ENCODE measurements at places on chromosomes 5 and 9. TPM values are rescaled to one million over a fixed set of nuclear protein-coding genes. Genes with fewer than 3 reads are reported as not detected.

The NUTM2G gene
- not detected for total RNA-seq

The TMOD1 gene
- 1.6 TPM for total RNA-seq

- no peak overlapping the region for H3K4me3 ChIP-seq
- H3K27ac ChIP-seq = no peak overlapping the region
- no peak for DNase-seq
Measured at GRCh38 chr5:15168358-15168757, 296.8 kb upstream of the ANKH start.

DNA sequence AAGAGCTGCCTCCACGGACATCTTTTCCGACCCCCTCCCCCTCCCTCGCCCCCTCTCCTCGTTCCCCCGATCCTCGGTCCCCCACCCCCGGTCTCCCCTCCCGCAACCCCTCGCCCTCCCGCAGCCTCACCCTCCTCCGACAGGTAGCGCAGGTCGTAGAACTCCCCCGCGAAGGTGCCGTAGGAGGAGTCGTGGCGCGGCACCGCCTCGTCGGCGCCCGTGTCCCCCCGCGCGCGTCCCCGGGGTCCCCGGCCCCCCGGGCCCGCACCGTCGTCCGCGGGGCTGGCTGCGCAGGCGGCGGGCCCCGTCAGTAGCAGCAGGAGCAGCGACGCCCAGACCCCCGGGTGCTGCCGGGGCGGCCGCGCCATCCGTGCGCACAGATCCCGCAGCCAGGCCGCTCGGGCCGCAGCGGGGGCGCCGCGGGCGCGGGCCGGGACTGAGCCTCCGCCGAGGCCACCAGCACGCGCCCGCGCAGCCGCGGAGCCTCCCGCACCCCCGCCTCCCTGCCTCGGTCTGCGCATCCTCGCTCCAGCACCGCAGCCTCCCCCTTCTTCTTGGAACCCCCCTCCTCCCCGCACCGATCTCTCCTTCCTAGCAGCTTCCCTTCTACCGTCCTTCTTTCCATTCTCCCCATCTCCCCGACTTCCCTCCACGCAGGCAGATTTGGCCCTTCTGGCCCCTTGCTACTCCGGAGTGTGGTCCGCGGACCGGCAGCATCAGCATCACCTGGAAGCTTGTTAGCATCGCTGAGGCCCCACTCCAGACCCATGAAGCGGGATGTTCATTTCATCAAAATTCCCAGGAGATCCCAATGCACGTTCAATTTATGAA lies at the start of gene FRRS1L:
TSS of gene FRRS1L (minus strand) at position 479 of the 831 bp plus-strand sequence. CDS start at position 368, 111 bp downstream.
- peaks cover 4% of the 10 kb centered on the region for H3K36me3 ChIP-seq
- no peak within 1 kb of the TSS for H3K27ac ChIP-seq
- no peak within 1 kb of the TSS for H3K4me3 ChIP-seq
- H3K4me1 ChIP-seq = peaks cover 7% of the 10 kb centered on the region
- H3K27me3 ChIP-seq = peaks cover 41% of the 10 kb centered on the region

GRCh38 chr9:36749461-36749860 lies 176.8 kb downstream of the MELK start:
- H3K4me1 ChIP-seq = no peaks in the 10 kb centered on the region
- H3K36me3 ChIP-seq = no peaks in the 10 kb centered on the region
- no peak overlapping the region for H3K27ac ChIP-seq
- no peak for DNase-seq
- H3K4me3 ChIP-seq = no peak overlapping the region

Measured in naive thymus-derived CD8-positive, alpha-beta T cell (primary cell).